ENCODE measurements at places on chromosomes 12 and 14.

DNA sequence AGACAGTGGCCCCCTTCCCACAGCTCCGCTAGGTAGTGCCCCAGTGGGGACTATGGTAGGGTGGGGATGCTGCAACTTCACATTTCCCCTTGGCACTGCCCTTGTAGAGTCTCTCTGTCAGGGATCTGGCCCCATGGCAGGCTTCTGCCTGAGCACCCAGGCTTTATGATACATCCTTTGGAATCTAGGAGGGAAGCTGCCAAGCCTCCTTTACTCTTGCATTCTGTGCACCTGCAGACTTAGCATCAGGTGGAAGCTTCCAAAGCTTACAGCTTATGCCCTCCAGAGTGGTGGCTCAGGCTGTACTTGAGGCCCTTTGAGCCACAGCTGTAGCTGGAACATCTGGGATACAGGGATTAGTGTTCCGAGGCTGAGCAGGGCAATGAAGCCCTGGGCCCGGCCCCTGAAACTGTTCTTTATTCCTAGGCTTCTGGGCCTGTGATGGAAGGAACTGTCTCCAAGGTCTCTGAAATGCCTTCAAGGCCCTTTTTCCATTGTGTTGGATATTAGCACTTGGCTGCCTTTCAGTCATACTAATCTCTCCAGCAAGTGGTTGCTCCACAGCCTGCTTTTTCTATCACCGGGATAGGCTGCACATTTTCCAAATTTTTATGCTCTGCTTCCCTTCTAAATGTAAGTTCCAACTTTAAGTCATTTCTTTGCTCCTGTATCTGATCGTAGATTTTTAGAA is 22.2 kb upstream of the OR6J1 start:
- H3K27me3 ChIP-seq, result no peaks in the 10 kb centered on the region
- DNase-seq, result no peak
- H3K4me1 ChIP-seq, result no peaks in the 10 kb centered on the region
- H3K36me3 ChIP-seq, result no peaks in the 10 kb centered on the region
- H3K4me3 ChIP-seq, result no peak overlapping the region
- H3K27ac ChIP-seq, result no peak overlapping the region

- no peak for DNase-seq
- no peaks in the 10 kb centered on the region for H3K36me3 ChIP-seq
- no peak overlapping the region for H3K27ac ChIP-seq
- no peaks in the 10 kb centered on the region for H3K4me1 ChIP-seq
- H3K4me3 ChIP-seq, result no peak overlapping the region
These were observed 990.2 kb downstream of the GALC start for GRCh38 chr14:87002776-87003175.

DNA sequence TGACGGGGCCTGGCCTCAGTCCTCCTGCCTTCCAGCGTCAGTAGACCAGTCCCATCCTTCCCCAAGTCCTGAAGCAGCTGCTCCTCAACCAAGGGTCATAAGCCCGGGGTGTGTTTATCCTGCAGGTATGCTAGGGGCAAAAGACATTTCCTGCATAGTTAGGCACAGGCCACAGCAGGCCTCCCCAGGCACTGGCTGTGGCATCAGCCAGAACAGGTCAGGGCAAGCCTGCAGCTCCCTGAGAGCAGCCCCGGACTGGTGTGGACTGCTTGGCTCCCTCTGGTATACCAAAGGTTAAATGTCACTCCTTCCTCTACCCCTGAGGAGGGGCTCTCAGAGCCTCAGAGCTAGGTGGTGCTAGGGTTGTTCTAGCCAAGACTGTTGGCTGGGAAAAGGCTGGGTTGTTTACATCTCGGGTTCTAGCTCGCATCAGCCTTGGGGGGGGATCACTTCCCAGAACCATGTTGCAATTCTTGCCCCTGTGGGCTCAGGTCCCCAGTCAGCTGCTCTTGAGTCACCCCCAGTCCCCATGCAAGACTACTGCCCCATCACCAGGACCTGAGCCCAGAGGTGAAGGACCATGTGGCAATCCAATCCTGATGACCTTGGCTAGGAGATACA is 2.9 kb downstream of the MMP14 start:
- H3K36me3 ChIP-seq, result peaks cover 30% of the 10 kb centered on the region
- DNase-seq, result peak; percentile 63
- H3K4me1 ChIP-seq, result peaks cover 6% of the 10 kb centered on the region
- H3K27me3 ChIP-seq, result no peaks in the 10 kb centered on the region

- no peak overlapping the region for H3K4me3 ChIP-seq
- no peak for DNase-seq
- no peaks in the 10 kb centered on the region for H3K36me3 ChIP-seq
- no peaks in the 10 kb centered on the region for H3K4me1 ChIP-seq
These were observed 50.6 kb downstream of the OTX2 start for GRCh38 chr14:56759633-56760032.

GRCh38 chr14:89900802-89901201 is 53.7 kb downstream of the EFCAB11 start:
- no peaks in the 10 kb centered on the region for H3K36me3 ChIP-seq
- H3K27ac ChIP-seq, result no peak overlapping the region
- H3K27me3 ChIP-seq, result no peaks in the 10 kb centered on the region
- H3K4me1 ChIP-seq, result peaks cover 6% of the 10 kb centered on the region
- DNase-seq, result no peak

- no peaks in the 10 kb centered on the region for H3K4me1 ChIP-seq
- peaks cover 20% of the 10 kb centered on the region for H3K27me3 ChIP-seq
- H3K27ac ChIP-seq, result no peak overlapping the region
- peak; percentile 15 for DNase-seq
These were observed 255.7 kb downstream of the ADGRD1 start for GRCh38 chr12:131209082-131210070.

DNA sequence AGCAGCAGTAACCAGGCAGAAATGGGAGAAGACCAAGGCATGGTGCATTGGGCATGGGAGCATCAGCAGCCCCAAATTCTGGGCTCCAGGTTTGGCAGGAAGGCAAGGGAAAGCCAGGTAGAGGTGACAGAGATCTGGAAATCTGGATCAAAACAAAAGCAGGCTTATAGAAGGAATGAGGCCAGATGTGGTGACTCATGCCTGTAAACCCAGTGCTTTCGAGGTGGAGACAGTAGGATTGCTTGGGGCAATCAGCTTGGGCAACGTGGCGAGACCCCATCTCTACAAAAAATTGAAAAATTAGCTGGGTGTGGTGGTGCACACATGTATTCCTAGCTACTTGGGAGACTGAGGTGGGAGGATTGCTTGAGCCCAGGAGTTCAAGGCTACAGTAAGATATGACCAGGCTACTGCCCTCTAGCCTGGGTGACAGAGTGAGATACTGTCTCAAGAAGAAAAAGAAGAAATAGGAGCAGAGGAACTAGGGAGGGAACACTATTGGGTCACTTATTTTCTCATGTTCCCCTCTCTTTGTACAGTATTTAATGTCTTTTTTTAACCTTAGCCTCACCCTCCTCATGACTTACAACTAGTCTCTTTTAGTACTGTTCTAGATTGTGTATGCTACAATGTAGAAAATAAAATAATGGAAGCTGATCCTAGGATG is 25.1 kb downstream of the SLC4A8 start:
- H3K4me1 ChIP-seq, result no peaks in the 10 kb centered on the region
- DNase-seq, result no peak
- H3K27ac ChIP-seq, result no peak overlapping the region
- no peak overlapping the region for H3K4me3 ChIP-seq

DNA sequence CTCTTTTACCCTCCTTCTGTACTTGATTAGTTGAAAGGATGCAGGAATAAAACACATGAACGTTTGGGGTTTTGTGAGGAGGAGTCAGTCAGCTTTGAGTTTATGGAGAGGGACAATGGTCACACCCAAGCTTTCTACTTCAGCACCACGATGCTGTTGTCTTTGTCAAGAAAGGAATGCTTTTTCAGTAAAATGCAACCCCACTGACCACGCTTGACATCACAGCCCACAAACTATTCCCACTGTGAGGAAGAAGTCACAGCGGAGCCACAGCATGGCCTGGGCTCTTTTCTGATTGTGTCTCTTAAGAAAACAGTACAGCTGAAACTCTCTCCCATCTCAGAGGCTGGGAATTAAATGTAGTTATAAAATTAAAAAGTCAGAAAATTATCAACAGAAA is 135.2 kb downstream of the APAF1 start:
- no peak overlapping the region for H3K4me3 ChIP-seq
- no peak overlapping the region for H3K27ac ChIP-seq
- no peaks in the 10 kb centered on the region for H3K27me3 ChIP-seq
- H3K4me1 ChIP-seq, result no peaks in the 10 kb centered on the region
- no peaks in the 10 kb centered on the region for H3K36me3 ChIP-seq
- no peak for DNase-seq

DNA sequence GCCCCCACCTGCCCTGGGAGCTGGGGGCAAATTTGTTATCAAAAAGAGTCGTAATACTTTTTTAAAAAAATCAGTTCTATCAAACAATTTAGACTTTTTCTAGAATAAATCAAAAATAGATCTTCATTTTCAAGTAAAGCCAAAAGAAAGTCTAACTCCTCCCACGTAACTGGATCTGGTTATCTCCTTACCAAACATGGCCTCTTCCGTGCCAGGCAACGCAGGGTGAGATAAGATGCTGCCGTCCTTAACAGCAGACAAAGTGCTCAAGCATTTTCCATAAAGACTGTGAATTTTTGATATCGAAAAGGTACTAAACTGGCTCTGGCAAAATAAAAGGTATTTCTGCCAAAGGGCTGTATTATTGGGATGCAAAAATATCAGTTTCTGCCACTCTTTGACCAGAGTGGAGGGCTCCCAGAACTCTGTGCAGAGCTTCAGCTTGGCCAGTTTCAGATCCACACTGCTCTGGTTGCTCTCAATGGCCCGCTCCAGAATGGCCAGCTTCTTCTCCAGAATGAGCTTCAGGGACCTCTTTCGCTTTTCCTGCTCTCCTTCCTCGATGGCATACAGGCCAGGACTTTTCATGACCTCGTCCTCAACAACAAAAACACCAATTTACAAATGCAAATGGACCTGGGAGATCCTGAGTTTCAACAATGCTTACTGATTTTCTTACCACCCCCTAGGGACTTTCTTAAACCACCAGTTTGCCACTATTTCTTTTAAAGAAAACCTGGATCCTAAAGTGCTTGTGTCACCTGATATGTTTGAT is 29.0 kb downstream of the NRDE2 start:
- H3K27ac ChIP-seq, result peak overlapping the region; percentile 74
- peaks cover 39% of the 10 kb centered on the region for H3K4me1 ChIP-seq
- H3K36me3 ChIP-seq, result peaks cover 36% of the 10 kb centered on the region

DNA sequence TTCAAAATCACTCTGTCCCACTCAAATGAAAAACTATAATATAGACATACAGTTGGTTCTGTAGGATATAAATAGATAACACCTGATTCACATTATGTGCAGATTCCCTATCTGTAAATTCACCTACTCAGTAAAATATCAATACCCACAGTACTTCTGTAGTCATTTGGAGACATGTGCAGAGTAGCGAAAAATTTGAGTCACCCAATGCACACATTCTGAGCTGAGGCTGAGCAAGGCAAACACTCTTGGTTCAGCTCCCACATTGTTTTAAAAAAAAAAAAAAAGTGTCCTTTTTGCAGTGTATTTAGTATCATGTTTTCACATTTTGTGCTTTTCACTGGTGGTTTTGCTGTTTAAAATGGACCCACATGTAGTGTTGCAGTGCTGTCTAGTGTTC is 27.3 kb upstream of the BBS10 start:
- H3K27me3 ChIP-seq, result no peaks in the 10 kb centered on the region
- no peak overlapping the region for H3K27ac ChIP-seq
- peaks cover 99% of the 10 kb centered on the region for H3K36me3 ChIP-seq

DNA sequence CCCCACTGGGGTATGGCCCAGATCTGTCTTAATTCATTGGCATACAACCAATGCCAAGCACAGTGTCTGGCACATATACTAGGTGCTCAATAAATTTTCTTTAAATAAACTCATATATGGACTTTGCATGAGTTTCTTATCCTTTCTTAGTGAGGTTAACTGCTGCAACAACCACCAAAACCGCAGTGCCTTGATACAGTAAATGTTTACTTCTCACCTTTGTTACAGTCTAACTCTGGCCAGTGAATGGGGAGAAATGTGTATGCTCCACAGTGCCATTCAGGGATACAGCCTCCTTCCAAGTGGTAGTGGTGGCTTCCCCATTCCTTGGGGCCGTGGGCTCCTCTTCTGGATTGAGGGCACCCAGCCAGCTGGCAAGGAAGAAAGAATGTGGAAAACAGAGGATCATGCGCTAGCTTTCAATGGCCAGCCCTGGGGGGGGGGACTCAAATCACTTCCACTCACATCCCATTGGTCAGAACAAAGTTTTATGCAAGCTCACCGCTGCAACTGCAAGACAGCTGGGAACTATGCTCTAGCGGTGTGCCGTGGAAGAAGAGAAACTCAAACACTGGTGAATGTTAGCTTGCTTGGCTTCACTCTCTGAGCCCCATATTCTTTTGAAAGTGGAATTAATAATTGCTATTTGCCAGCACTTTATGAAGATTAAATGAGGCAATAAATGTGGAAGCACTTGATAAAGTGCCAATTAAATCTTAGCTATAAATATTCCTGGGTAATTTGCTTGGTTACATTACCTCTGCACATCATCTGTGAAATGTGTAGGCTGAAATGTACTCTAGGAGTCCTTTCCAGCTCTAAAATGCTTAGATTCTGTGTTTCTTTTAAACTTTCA is 51.0 kb upstream of the SOCS2 start:
- no peak overlapping the region for H3K27ac ChIP-seq
- no peak for DNase-seq
- no peak overlapping the region for H3K4me3 ChIP-seq
- no peaks in the 10 kb centered on the region for H3K27me3 ChIP-seq

- no peak overlapping the region for H3K4me3 ChIP-seq
- no peak overlapping the region for H3K27ac ChIP-seq
These were observed 269.9 kb upstream of the SFSWAP start for GRCh38 chr12:131441060-131441396.

GRCh38 chr12:106508966-106509365 is 73.8 kb upstream of the RFX4 start:
- no peaks in the 10 kb centered on the region for H3K4me1 ChIP-seq
- H3K27ac ChIP-seq, result no peak overlapping the region
- H3K4me3 ChIP-seq, result no peak overlapping the region

GRCh38 chr14:89265234-89265633 is 151.8 kb downstream of the FOXN3 start:
- no peak for DNase-seq
- no peaks in the 10 kb centered on the region for H3K27me3 ChIP-seq
- no peak overlapping the region for H3K4me3 ChIP-seq
- H3K4me1 ChIP-seq, result peaks cover 30% of the 10 kb centered on the region

GRCh38 chr12:27960821-27961220 is 11.7 kb downstream of the PTHLH start:
- H3K27ac ChIP-seq, result no peak overlapping the region
- DNase-seq, result no peak
- H3K4me3 ChIP-seq, result no peak overlapping the region
- no peaks in the 10 kb centered on the region for H3K36me3 ChIP-seq

GRCh38 chr12:43277651-43278540 is 274.1 kb downstream of the ADAMTS20 start:
- DNase-seq, result no peak
- no peaks in the 10 kb centered on the region for H3K4me1 ChIP-seq
- no peaks in the 10 kb centered on the region for H3K36me3 ChIP-seq
- H3K4me3 ChIP-seq, result no peak overlapping the region
